ENCODE measurements at places on chromosomes 6 and 20.

GRCh38 chr20:437787-438486, 24.4 kb downstream of the TBC1D20 start:
- no peak for DNase-seq

DNA sequence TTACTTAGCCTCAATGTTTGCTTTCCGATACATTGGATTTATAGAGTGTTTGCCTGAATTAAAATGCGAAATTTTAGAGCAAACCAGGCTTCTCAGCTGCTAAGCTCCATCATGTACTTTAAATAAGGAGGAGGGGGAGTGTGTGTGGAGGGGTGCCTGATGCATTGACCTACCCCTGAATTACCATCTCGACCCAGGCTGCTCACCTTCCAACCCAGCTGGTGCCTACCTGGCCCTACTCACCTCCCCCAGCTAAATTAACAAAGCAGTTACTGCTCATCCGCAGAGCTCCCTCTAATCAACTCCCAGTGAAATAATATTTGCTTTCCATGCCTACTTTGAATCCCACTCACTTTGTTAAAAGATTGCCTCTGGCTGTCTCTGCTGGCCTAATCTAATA, 544.5 kb downstream of the MAFB start:
- DNase-seq, result no peak

- DNase-seq, result no peak
Observed at GRCh38 chr6:129544892-129545612, 164.9 kb downstream of the ARHGAP18 start.

DNA sequence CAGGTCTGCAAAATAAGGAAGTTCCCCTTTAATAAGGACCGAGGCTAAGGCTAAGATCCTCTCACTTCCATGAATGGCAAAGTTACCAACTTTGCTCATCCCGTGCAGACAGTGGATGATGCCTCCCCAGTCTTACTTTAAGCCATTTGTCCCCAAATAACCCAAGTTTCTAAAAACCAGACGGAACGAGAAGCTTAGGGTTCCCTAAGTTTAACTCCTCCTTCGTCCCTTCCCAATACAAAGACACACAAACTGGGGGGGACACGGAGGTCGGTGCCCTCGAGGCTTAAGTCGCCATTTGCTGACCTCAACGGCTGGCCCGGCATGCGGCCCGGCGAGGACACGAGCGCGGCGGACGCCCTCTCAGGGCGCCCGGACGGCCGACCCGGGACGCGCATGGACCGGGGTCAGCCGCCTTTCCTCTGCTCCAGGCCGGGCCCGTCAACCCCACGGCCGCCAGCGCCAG, 527 bp downstream of the FBXO30 start:
- no peak for DNase-seq

DNA sequence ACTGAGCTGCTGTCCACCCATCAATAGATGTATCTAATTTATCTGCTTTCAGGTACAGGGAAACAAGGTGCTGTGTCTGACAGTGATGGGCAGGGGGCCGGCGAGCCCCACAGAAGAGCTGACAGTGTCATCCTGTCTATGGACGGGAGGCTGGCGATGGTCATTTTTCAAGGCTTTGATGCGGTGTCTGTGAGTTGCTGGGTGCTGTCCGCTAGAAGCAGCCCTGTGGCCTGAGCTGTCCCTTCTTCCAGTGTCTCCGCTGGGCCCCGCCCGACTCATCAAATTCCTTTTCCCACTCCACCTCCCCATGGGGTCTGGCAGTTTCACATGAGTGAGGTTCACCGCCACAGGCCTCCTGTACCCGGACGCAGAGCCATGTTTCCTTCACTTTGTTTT, 161.4 kb upstream of the PMEPA1 start:
- DNase-seq, result no peak

GRCh38 chr6:135274561-135275293, 93.6 kb downstream of the MYB start:
- DNase-seq, result peak; percentile 38

- DNase-seq, result no peak
Observed at GRCh38 chr6:74752303-74752702, 453.6 kb downstream of the COL12A1 start.

DNA sequence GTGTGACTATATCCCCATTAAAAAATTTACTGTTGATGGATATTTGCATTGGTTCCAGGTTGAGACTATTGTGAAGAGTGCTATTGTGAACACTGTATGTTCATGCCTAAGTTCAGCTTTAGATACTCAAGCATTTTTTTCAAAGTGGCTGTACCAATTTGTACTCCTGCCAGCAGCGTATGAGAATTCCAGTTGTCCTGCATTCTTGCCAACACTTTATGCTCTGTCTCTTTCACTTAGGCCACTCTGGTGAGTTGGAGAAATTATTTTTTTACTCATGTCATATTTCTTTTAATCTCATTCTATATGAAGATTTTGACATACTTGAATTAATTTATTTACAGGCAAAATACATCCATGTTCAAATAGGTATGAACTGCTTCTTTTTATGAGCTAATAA, 76.2 kb downstream of the JAG1 start:
- no peak for DNase-seq

Measured in GM20000 (cell line).